Hippocampal formation (tissue), 2 donors: ENCODE measurements at places on chromosomes 5 and 9.
A peak's percentile ranks its signal among the peaks of the same experiment; 100 is the strongest.

DNA sequence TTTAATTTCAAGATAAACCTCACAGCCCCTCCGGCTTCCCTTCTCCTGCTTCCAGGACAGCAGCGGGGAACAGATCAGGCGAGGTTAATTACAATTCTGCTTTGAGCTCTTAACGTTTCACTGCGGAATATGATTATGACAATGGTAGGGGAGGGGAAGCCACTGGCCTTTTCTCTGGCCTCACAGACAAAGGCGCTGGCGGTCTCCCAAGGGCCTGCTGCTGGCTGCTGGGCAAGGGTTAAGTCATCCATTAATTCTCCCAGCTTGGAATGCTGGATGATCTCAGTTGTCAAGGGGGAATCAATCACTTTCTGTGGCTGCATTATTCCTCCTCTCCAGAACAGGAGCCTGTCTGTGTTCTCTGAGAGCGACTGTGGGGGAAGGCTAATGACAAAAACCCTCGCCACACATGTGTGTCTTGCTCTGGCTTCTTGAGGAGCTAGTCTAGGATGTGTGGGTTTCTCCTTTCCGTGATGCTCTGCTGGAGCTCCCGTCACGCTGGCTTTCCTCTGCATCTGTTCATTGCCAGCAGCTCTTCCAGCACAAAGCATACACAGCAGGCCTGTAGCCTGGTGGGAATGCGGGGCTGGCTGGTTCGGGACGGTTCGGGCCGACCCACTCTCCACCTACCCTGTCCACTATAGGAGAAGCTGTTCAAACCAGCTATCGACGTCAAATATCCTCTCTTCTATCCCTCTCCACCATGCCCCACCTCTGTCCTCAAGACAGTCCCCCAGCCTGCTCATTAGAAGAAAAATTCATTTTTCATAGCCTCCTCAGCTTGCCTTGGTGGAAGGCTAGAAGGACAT is 82.8 kb downstream of the DCP2 start:
- DNase-seq = no peak

DNA sequence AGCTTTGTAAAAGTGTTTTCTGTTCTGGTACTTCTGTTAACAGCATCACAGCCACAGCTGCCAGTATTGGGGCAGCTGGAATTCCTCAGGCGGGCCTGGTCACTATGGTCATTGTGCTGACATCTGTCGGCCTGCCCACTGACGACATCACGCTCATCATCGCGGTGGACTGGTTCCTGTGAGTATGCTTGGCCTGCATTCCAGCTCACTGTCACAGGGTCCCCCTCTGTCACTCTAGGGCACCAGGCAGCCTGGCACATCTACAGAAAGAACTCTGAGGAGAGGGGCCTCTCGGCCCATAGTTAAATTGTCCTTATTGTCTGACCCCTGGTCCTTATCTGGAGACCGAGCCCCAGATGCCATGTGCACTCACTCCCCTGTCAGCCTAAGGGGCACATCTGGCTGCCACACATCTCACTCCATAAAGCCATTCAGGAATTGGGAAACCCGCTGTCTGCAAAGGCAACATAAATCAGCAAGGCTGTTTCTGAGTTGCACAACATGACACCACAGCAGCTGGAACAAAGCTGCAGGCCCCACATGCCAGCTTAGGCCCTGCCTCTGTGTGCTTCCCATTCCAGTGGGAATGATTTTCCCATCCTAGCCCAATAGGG is 77.5 kb downstream of the SLC1A3 start:
- DNase-seq = peak; percentile 64

DNA sequence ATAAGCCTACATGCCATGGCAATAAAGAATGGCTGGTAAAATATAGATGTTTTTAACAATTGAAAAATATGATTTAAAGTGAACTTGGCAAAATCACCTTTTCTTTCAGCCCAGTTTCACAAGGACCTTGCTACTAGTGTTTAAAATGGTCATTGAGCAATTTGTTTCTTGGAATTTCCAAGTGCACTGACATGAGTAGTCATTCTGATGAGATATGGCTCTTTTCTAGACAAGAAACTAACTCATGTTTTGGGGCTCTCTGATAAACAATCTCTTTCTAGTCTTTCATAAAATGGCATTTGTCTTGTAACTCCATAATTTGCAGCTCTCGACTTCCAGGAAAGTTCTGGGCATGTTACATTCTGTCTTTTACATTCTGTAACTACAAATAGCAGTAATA is 176.8 kb downstream of the NR2F1-AS1 start:
- DNase-seq = no peak

GRCh38 chr9:24846248-24846912 is 300.7 kb upstream of the IZUMO3 start:
- DNase-seq = no peak

DNA sequence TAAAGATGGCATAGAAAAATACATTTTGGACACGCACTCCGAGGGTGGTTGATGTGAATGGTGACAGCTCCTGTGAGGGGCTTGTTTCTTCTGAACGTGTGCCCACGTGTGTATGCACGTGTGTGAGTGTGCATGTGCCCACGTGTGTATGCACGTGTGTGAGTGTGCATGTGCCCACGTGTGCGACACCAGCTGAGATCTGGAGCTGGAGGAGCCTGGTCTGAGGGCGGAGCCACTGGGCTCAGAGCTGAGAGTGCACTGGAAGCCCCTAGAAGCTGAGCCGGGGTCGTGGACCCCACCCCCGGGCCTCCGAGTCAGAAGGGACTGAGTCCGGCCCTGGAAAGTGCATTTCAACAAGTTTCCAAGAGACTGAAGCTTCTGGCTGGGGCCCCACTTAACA is 282.5 kb upstream of the IRX4 start:
- DNase-seq = no peak

DNA sequence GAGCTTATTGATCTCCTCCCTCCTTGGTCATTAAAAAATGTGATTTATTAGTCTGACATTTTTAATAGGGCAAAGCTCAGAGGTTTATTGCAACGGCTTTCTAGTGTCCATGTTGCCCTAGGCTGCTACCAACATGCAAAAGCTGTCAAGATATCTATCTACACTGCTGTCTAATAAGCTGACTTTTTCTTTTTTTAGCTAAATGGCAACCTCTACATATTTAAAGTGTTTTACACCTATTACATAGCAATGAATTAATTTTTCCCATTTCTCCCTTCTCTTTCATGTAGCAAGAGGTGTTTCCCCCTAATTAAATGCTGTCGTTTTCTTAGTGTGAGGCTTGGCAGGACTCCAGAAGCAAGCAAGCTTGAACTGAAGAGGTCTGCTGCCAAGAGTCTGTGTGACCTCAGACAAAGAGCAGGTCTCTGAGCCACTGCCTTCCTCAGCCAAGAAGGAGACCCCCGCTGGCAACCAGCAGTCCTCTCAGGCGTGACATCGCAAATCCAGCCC is 79.4 kb downstream of the GAS1 start:
- no peak for DNase-seq

- no peak for DNase-seq
Measured at GRCh38 chr9:97596906-97597305, 36.3 kb downstream of the TSTD2 start.

DNA sequence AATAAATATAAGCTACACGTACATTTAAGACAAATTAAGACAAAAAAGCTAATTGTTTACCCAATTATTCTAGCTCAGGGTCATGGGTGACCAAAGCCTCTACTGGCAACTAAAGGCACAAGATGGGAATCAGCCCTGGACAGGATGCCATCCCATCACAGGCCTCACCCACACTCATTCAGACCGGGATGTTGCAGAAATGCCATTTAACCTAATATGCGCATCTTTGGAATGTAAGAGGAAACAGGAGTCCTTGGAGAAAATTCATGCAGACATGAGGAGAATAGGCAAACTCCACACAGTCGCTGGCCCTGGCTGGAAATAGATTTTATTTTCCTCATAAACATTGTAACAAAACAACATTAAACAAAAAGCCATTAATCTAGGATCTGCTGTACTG is 2003.8 kb upstream of the CDH9 start:
- DNase-seq = no peak

DNA sequence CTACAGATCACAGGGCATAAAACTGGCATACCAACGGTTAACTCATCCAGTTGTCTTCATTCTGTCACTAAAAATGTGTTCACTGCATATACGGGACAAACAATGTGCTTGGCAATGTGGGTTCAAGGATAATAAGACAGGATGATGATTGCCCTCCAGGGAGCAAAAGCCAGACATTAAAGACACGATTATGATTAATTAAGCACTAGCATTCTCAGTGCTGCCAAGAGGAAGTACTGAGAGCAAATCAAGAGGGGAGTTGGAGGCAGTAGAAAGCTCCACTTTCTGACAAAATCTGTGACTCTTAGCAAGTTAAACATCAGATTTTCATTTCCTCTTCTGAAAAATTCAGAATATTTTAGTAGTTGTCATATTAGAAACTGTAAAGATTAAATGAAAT is 9.0 kb upstream of the IFNA8 start:
- DNase-seq = no peak

- DNase-seq = no peak
Measured at GRCh38 chr9:112777914-112778313, 27.4 kb downstream of the SNX30 start.

DNA sequence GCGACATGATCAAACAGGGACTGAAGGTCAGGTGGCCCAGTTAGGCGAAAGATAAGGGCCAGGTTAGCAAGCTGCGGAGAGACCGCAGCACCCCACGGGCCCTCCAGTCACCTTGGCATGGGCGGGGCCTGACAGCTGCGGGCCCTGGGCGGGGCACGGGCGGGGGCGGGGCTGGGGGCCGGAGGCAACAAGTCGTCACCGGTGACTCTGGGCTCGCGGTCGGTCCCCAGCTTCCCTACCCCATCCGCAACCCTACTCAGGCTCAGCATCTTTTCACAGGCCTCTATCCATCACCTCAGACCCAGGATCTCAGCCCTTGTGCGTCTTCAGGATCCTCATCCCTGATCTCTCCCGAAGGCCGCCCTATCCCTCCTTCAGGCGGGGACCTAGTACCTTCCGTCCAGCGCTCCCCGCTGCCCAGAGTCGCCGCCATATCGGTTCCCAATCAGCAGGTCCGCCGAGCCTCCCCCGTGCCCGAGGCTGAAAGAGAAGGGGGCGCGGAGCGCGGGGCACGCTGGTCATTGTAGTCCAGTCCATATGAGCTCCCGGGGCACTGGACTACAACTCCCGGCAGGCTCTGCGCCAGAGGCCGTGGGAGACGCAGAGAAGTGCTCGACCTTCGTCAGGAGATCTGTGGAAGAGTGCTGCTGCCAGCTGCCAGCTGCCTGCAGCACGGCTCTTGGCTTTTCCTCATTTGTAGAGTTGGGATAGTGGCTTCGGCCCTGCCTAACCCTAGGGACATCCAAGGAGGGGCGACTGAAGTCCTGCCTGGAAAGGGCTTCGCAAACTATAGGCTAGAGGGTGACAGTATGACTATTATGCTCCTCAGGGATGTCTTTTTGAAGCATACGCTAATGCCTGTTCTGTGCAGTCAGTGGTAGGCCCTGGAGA is at the start of gene DNAJC18:
Gene DNAJC18, minus strand, starts transcription at position 513 of the 891 bp plus-strand sequence. Its CDS starts 80 bp downstream, at position 433.
- peak; percentile 93 for DNase-seq

DNA sequence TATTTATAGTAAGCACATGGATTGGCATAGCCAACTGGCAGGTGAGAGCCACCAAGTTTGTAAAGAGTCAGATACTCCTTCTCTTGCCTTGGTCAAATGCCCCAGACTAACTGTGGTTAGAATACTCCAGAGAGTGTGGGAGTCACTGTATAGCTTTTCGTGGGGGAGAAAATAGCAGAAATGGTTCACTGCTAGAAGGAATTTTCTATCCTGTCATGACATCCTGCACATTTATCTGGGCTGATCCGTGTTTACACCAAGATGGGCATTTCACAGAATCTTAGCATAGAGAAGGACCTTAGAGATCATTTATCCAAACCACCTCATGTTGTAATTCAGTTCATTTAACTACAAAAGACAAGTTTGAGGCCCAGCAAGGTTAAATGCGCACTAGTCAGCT is 460.8 kb downstream of the ENC1 start:
- no peak for DNase-seq

DNA sequence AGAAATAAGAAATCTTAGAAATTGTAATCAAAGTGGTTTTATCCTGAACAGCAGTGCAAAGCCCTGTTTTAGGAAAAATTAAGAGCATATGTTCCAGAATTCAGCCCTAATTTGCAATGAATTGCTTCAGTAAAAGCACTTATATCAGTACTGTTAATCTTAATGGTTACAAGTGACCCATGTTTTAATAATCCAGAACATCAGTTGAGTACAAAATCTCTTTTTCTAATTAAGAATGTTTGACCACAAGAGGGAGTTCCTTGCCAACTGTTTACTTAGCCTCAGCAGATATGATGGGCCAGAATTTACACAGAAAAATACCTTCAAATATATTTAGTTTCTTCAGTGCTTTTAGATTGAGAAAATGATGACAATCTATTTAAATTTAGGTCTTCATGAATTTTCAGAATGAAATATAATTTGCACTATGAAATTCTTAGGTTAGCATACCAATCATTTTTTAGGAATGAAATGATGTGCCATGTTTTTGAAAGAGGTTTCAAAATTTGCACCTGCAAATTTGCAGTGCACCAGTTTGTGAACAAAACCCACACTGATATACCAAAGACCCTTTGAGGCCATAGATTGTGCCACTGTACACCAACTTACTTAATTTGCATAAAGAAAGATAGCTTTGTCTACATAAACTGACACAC is 926.3 kb upstream of the ARRDC3 start:
- no peak for DNase-seq

GRCh38 chr5:157233515-157233914 is 32.4 kb upstream of the CYFIP2 start:
- DNase-seq = no peak

GRCh38 chr5:151179489-151179840 is 21.9 kb upstream of the ANXA6 start:
- DNase-seq = no peak

DNA sequence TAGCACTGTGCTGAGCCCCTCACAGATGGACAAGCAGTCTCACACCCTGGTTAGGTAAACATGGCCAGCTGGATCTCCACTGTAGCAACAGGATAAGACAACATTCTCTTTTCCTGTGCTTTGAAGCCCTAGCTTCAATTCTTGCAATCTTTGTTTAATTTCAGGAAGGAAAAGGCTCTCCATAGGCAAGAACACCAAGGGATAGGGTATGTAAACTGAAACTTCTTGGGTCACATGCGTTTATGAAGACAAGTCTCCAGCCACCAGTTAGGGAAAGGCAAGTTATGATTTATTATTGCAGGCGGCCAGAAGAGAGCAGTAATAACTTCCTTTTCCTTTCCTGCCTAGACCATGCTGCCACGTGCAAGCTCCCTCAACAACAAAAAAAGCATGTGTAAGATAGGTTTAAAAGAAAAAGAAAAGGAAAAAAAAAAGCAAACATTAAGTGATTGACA is 50.1 kb upstream of the POU5F2 start:
- no peak for DNase-seq

GRCh38 chr9:111037356-111037707 is 938 bp downstream of the LPAR1 start:
- no peak for DNase-seq

- DNase-seq = no peak
Measured at GRCh38 chr9:3848445-3849114, 322.8 kb upstream of the RFX3 start.

- DNase-seq = no peak
Measured at GRCh38 chr9:19243366-19244033, 13.0 kb downstream of the DENND4C start.

GRCh38 chr5:168136340-168136739 is 155.1 kb upstream of the WWC1 start:
- no peak for DNase-seq

- DNase-seq = no peak
Measured at GRCh38 chr5:11467588-11467987, 436.7 kb downstream of the CTNND2 start.
